ENCODE measurements at places on chromosomes 6 and 20.
A peak's percentile ranks its signal among the peaks of the same experiment; 100 is the strongest.

GRCh38 chr20:1377341-1377871 is 15.4 kb downstream of the FKBP1A start:
- ATAC-seq, result peak; percentile 83

- no peak for ATAC-seq
These were observed 7.2 kb downstream of the HINT3 start for GRCh38 chr6:125963817-125964216.

- ATAC-seq, result no peak
These were observed 40.7 kb upstream of the ID4 start for GRCh38 chr6:19796452-19796851.

- ATAC-seq, result no peak
These were observed 1365.9 kb downstream of the GRIK2 start for GRCh38 chr6:102759415-102759814.

DNA sequence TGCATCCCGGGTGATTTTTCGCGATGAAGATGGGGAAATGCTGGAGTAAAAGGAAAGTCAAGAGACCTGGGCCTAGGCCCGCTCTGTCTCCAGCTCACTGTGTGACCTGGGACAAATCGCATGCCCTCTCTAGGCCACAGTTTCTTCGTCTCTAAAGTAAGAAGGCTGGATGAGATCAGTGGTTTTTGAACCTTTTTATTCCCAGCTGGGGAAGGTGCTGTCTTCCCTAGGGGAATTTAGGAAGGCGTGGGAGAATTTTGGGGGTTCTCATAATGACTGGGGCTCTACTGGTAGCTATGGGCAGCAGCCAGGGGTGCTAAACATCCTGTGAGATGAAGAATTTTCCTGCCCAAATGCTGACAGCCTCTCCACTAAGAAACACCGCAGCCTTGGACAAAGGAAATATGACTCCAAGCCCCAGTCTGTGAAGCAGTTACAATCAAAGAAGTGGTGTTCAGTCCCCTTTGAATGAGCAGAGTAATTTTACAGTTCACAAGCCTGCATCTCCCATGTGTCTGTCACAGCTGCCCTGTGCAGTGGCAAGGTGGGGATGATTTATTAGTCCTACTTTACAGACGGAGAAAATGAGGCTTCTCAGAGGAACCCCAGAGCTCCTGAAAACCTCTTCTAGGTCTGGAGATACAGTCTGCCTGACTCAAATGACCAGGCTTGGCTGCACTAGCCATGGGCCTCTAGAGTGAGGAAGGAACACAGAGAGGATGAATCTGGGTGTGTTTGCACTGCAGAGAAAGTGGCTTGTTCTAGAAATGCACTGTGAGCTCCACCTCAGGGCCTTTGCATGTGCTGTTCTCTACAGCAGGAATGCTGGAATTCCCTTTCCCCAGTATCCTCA is 57.2 kb downstream of the RAB44 start:
- ATAC-seq, result no peak

DNA sequence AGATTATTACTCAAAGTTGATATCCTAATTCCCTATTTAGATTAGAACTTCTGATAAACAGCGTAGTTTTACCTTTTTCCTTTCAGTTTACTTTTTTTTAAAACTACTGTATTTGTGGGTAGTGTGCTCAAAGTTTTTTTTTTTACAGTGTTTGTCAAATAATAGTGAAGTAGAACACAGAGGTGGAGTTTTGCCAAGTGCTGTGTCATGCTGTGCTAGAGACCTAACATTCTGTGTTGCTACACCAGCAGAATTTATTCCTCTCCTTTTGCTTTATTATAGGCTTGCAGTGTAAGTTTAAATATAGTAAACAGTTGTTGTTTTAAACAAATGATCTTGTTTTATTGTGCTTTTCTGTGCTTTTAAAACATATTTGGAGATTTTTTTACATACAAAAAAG is 125.4 kb downstream of the HIVEP1 start:
- no peak for ATAC-seq

- peak; percentile 52 for ATAC-seq
These were observed 151.2 kb upstream of the TMEM170B start for GRCh38 chr6:11386323-11386722.

GRCh38 chr6:143673669-143674068 is 4.1 kb upstream of the PHACTR2 start:
- ATAC-seq, result no peak

- no peak for ATAC-seq
These were observed 598 bp upstream of the SOX4 start for GRCh38 chr6:21592953-21593352.

DNA sequence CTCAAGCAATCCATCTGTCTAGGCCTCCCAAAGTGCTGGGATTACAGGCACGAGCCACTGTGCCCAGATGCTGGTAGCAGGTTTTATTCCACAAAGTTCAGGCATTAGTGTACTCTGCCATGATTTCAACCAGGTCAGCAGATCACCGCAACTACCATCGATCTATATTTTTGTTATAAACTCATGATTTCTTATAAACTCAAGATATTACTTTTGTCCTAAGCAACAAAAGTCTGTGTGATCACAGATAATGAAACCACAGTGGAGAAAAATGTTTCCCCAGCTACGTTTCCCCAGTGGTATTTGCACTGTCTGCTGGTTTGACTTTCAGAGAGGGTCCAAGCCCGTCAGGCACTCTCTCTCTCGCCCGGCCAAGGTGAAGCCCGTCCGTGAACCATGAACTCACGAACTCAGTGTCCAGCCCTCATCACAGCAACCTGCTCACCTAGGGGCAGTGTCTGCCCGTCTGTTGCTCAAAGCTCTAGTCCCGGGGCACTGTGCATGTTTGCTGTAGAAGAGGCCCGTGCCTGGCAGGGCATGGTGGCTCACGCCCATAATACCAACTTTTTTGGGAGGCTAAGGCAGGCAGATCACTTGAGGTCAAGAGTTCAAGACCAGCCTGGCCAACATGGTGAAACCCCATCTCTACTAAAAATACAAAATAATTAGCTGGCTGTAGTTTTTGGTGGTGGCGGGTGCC is 7.0 kb downstream of the SLC4A11 start:
- no peak for ATAC-seq

- ATAC-seq, result no peak
These were observed 529 bp downstream of the UBE2C start for GRCh38 chr20:45813006-45813340.

- no peak for ATAC-seq
These were observed 186.7 kb downstream of the BTBD9 start for GRCh38 chr6:38452816-38453660.

- ATAC-seq, result no peak
These were observed 226.8 kb upstream of the TENT5A start for GRCh38 chr6:81979329-81979728.

DNA sequence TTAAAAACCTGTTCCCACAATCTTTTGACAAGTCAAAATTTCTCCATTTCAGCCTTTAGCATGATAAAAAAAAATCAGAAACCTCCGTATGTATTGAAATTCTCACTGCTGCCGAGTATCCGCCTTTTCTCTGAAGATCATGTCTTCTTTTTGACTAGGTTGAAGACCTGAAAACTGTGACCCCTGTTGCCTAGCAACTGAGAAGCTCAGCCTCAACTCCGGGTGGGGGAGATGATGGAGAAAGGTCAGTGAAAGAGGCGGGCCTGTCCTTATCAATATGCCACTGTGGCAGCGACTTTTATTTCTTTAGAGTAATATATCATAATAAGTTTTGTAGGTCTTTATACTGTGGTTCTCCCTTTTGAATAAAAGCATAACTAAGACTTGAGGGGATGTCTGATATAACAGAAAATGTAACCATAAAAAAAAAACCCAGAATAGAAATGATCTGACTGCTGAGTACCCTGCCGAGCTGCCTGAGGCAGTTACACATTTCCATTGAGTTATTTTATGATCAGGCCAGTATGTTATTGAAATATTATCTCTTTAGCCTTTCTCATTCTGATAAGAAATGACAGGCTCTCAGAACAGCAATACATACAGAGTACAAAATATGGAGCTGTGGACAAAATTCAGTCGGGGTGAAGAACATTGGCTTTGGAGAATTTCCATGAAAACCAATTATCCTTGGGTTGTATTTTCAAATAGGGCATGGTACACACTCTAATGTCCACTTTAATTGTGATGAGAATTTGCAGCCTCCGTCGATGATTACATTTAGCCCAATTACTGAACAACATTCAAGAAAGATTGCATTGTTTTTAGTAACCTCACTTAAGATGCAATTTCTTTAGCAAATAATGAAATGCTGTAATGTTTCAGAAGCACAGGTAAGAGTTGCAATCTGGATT is 136.7 kb upstream of the EEF1E1 start:
- no peak for ATAC-seq

DNA sequence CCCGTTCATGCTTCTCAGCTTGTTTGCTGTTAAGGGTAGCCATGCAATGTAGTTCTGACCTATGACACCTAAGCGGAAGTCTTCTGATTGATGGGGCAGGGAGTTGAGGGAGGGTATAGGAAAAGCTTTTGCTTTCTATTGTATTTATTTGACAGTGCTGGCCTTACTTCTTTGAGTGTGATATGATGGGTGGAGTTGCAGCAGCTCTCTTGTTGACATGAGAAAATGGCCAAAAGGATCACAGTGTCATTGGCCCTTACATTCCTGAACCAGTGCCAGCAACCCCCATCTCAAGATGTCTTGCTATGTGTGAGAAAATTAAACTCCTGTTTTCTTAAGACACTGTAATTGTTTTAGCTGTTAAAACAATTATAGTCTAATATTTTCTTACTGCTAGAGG is 117.5 kb downstream of the SAMD5 start:
- ATAC-seq, result no peak

DNA sequence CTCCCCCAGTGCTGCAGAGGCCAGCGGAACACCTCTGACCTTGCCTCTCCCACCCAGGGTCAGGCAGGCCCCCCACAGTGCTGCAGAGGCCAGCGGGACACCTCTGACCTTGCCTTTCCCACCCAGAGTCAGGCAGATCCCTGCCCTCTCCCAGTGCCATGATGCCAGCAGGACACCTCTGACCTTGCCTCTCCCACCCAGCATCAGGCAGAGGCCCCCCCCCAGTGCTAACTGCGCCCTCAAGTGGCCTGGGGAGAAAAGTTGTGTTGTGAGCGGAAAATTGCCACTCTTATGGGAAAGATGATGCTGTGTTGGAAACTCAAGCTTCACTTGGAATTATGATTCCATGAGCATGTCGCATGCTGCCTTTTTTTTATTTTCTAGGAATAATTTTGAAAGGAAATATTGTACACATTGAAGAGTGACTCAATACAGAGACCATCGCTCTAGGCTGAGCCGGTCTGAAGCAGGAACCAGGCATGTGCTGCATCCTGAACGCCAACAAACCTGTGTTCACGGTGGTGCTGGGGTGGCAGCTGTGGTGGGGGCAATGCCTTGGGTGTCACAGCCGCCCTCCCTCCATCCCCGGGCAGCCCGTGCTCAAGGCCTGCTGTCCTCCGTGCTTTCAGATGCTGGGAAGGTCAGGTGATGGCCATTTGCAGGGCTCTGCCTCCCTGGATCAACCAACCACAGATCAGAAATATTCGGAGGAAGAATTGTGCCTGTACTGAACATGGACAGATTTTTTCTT is 98.6 kb downstream of the CDH4 start:
- no peak for ATAC-seq

GRCh38 chr6:144177726-144178125 is 27.4 kb downstream of the STX11 start:
- ATAC-seq, result no peak

DNA sequence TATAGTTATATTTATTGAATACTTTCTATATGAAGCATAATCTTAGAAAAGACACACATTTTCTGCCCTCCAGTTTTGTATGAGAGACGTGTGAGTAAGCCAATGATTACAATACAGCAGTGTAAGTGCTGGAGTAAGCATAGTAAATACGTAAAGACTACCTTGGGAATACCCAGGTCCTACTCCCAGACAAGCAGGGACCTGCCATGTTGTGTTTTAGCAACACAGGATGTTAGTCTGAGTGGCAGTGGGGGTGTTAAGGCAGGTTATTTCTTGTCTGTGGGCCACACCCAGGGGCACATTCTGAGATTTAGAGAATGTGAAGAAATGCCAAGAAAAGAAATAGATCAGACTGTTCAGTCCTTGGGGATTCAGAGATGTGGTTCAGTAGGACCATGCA is 34.3 kb upstream of the RNF144B start:
- no peak for ATAC-seq

- ATAC-seq, result no peak
These were observed 73.4 kb upstream of the HMGCLL1 start for GRCh38 chr6:55652429-55652828.

DNA sequence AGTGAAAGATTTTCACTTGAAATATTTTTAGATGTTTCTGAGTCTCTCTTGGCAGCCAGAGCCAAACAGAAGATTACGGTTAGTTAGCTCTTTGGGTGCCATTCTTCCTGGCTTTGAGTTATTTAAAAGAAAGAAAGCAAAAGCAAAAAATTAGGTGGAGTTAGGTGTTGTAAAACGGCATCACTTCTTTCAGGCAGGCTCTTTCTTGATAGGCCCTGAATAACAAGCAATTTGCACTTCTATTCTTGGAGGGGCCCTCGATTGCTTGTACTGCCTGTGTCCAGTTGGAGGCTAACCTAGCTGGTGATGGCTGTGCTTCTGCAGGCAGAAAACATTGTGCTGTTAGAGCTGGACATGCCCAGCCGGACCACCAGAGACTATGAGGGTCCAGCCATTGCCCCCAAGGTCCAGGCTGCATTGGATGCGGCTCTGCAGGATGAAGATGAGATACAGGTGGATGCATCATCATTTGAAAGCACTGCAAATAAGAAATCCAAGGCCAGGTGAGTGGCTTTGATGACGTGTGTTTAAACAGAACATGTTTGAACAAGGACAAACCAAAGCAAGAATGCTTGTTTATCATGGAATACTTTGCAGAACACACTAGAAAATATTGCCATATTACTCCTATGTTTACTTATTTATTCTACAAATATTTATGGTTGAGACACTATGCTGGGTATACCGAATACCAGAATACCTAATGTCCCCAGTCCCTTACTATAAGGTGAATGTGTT is 28.1 kb upstream of the ASXL1 start:
- no peak for ATAC-seq

DNA sequence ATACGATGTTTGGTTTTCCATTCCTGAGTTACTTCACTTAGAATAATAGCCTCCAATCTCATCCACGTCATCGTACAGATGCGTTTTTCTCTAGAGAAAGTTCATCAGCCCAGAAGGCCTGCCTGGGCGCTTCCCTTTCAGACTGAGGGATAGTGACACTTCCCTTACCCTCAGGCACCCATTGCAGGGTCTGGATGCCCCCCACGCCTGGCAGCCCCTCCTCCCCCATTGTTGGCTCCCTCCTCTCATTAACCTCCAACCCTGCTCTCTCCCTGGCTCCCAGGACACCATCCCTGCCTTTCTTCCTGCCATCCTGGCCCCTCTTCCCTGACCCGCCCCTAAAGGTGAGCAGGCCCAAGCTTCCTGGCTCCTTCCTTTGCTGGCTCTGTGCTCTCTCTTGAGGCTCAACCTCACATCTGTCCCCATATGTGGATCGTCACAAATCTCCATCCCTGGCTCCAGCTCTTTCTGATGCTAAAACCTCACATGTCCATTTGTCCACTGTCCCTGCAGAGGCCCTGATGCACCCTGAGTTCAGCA is 145.2 kb downstream of the SYCP2 start:
- ATAC-seq, result no peak

DNA sequence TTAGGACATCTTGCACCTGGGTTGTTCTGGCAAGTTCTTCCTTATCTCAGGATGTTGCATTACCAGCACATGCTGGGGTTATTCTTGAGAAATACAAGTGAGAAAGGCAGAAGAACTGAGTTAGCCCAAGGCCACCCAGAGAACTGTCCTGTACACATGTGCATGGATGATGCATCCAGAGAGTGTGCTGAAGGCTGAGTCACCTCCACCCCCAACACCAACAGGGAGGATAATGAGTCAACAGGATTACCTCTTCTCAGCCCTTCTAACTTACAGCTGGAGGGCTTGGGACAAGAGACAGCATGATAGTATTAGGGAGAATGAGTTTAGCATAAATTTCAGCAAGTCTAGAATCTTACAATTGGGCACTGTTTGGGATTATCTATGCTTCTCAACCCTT is 8.5 kb downstream of the SCGN start:
- peak; percentile 100 for ATAC-seq

GRCh38 chr6:90025523-90026061 is 131.3 kb downstream of the GJA10 start:
- ATAC-seq, result peak; percentile 95
